Activated naive CD4-positive, alpha-beta T cell treated with anti-CD3 and anti-CD28 coated beads for 36 hours (primary cell): ENCODE measurements at places on chromosomes 3 and 15. TPM values are rescaled to one million over a fixed set of nuclear protein-coding genes. Genes with fewer than 3 reads are reported as not detected.

Gene SMCO1
- not detected for total RNA-seq

Gene CHD2
- total RNA-seq, result 185 TPM

Gene GANC
- 27.7 TPM for total RNA-seq

- H3K36me3 ChIP-seq, result no peaks in the 10 kb centered on the region
- DNase-seq, result no peak
- no peaks in the 10 kb centered on the region for H3K27me3 ChIP-seq
- no peak overlapping the region for H3K4me3 ChIP-seq
These were observed 35.7 kb downstream of the RBPMS2 start for GRCh38 chr15:64739577-64740143.

DNA sequence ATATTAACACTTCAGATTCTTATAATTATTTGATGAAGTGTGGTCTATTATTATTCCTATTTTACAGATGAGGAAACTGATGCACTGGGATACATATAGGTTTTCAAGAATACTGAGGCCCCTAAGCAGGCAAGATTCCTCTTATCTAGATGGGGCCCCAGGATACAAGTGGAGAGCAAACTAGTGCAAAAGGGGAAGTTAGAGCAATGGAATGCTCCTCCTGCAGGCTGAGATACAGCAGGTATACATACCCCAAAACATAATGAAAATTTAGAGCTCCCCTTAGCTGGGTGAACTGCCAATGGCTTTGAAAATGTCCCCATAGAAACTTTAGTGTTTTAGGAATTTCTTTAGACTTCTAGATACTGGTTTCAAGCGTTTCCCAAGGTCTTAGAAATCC lies 247.1 kb downstream of the CHST2 start:
- H3K27ac ChIP-seq, result no peak overlapping the region
- no peak for DNase-seq
- no peaks in the 10 kb centered on the region for H3K27me3 ChIP-seq
- no peaks in the 10 kb centered on the region for H3K36me3 ChIP-seq

GRCh38 chr3:130342821-130343661 lies 2.4 kb upstream of the COL6A5 start:
- H3K27me3 ChIP-seq, result peaks cover 21% of the 10 kb centered on the region
- H3K4me1 ChIP-seq, result peaks cover 3% of the 10 kb centered on the region
- DNase-seq, result no peak
- no peak overlapping the region for H3K4me3 ChIP-seq

DNA sequence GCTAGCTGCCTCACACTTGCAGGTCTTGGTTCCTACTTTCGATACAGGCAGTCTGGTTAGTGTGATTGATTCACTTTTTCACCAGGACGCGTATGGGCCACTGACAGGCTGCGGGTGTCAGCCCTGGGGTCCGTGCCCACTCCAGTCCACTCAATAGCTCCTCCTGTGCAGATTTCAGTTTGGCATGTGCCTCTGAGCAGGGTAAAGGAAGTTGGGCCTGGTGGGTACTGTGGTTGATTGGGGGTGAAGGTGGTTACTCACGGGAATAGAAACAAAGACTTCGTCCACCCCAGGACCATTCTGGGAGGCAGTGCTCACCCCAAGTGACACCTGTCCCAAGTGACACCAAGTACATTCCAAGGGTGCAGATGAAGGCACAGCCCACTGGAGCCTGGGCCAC lies 62.3 kb downstream of the EPHB1 start:
- peaks cover 3% of the 10 kb centered on the region for H3K27me3 ChIP-seq
- peaks cover 4% of the 10 kb centered on the region for H3K4me1 ChIP-seq
- no peak for DNase-seq
- no peak overlapping the region for H3K27ac ChIP-seq

DNA sequence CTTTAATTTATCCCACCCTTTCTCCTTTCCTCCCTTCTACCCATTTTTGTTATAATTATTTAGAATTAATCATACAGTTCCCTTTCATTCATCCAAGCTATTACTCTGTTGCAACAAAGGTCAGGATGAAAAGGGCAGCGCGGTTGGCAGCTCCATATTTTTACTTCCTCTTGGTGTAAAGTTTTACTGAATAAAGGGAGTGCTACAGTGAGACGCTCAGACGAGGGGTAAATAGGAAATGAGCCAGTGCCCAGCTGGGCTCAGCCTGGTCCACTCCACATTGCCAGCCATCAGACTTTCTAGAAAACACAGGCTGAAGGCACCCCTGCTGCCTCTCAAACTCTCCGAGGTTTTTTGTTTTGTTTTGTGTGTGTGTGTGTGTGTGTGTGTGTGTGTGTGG lies 21.9 kb upstream of the ZBTB38 start:
- no peak for DNase-seq
- no peaks in the 10 kb centered on the region for H3K36me3 ChIP-seq
- H3K4me3 ChIP-seq, result no peak overlapping the region
- H3K27ac ChIP-seq, result no peak overlapping the region

GRCh38 chr3:16378415-16378814 lies 113.4 kb downstream of the OXNAD1 start:
- DNase-seq, result no peak
- H3K27me3 ChIP-seq, result no peaks in the 10 kb centered on the region
- H3K36me3 ChIP-seq, result peaks cover 72% of the 10 kb centered on the region
- peaks cover 84% of the 10 kb centered on the region for H3K4me1 ChIP-seq
- H3K4me3 ChIP-seq, result no peak overlapping the region

GRCh38 chr3:31765871-31766270 lies 215.2 kb downstream of the OSBPL10 start:
- no peaks in the 10 kb centered on the region for H3K36me3 ChIP-seq
- peaks cover 21% of the 10 kb centered on the region for H3K4me1 ChIP-seq
- no peak for DNase-seq
- no peaks in the 10 kb centered on the region for H3K27me3 ChIP-seq

- H3K4me1 ChIP-seq, result peaks cover 66% of the 10 kb centered on the region
- H3K36me3 ChIP-seq, result no peaks in the 10 kb centered on the region
- peak; percentile 89 for DNase-seq
- H3K4me3 ChIP-seq, result no peak overlapping the region
- H3K27ac ChIP-seq, result no peak overlapping the region
These were observed 38.0 kb upstream of the XCR1 start for GRCh38 chr3:46065294-46065705.

- no peaks in the 10 kb centered on the region for H3K27me3 ChIP-seq
- no peak overlapping the region for H3K27ac ChIP-seq
- H3K4me1 ChIP-seq, result peaks cover 2% of the 10 kb centered on the region
- H3K36me3 ChIP-seq, result no peaks in the 10 kb centered on the region
These were observed 12.4 kb downstream of the CIB1 start for GRCh38 chr15:90221246-90221900.

DNA sequence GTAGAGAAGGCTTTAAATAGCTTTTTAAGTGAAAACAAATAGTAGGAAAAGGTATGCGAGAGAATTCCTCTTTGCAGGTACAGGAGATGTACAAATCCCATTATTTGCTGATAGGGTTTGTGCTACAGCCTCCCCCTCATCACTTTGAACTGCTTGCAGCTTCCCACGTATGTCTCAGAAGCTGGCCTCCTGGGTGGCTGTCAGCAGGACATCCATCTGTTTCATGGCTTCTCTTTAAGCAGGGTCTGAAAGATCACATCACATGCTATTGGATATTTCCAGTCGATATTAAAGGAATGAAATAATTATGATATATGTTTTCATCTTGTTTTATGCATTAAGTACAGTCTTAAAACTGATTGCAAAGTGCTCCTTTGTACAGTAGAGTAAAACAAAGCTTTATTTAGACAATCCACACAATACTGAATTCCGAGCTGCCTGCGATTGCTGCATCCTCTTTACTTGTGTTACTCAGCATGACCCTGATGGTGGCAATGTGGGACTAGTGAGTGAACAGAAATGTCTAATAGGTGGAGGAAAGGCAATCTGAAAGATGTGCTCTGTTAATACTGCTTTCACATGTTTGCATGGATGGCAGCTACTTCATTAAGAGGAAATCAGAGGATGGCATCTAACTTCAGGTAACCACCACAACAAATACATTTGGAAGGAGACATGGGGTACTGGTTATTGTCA lies 930.6 kb upstream of the SEMA6D start:
- H3K4me3 ChIP-seq, result no peak overlapping the region
- no peaks in the 10 kb centered on the region for H3K36me3 ChIP-seq
- H3K27me3 ChIP-seq, result no peaks in the 10 kb centered on the region
- H3K27ac ChIP-seq, result no peak overlapping the region
- H3K4me1 ChIP-seq, result no peaks in the 10 kb centered on the region

DNA sequence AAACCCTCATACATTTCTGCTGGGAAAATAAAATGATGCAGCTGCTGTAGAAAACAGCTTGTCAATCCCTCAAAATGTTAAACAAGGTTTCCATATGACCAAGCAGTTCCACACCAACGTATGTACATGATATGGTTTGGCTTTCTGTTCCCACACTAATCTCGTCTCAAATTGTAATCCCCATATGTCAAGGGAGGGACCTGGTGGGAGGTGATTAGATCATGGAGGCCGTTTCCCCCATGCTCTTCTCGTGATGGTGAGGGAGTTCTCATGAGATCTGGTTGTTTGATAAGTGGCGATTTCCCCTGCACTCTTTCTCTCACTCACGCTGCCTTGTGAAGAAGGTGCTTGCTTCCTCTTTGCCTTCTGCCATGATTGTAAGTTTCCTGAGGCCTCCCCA lies 100.6 kb upstream of the SLC24A5 start:
- DNase-seq, result no peak
- no peaks in the 10 kb centered on the region for H3K4me1 ChIP-seq
- H3K27me3 ChIP-seq, result no peaks in the 10 kb centered on the region
- H3K36me3 ChIP-seq, result no peaks in the 10 kb centered on the region
- no peak overlapping the region for H3K4me3 ChIP-seq
- no peak overlapping the region for H3K27ac ChIP-seq

GRCh38 chr3:36729204-36730056 lies 34.9 kb downstream of the DCLK3 start:
- H3K27me3 ChIP-seq, result peaks cover 7% of the 10 kb centered on the region
- no peaks in the 10 kb centered on the region for H3K36me3 ChIP-seq
- no peak overlapping the region for H3K27ac ChIP-seq

GRCh38 chr15:80712956-80713355 lies 17.8 kb downstream of the ABHD17C start:
- H3K36me3 ChIP-seq, result no peaks in the 10 kb centered on the region
- DNase-seq, result no peak
- no peaks in the 10 kb centered on the region for H3K27me3 ChIP-seq
- H3K4me3 ChIP-seq, result no peak overlapping the region
- peaks cover 15% of the 10 kb centered on the region for H3K4me1 ChIP-seq
- H3K27ac ChIP-seq, result no peak overlapping the region

DNA sequence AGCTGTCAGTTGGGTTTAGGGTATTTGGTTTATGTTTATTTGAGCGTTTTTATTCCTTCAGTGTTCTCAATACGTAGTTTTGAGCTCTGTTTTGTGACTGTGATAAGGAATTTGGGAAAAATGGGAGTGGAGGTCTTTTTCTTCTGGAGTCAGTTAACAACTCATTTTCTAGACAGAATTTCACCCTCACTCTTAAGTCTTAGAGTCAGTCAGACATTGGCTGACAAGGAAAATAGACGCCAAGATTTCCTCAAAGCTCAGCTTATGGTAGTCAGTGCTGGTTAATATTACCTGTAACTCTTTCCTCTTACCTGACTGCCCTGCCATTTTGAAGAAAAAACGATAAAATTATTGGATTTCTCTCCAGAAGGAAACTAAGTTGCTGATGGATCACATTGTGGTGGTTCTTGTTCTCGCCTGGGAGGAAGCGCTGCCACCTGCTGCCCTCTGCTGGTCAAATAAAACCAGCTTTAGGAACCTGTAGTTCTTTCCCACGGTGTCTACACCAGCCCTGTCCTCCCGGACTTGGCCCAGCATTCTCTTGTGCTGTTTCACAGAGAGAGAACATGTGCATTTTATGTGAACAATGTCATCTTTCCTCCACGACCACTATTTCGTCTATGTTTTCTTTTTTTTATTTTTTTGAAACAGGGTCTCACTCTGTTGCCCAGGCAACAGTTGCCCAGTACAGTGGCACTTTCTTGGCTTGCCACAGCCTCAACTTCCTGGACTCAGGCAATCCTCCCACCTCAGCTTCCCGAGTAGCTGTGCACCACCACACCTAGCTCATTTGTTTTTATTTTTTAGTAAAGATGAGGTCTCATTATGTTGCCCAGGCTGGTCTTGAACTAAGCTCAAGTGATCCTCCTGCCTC lies 41.4 kb upstream of the UMPS start:
- peaks cover 9% of the 10 kb centered on the region for H3K4me1 ChIP-seq
- no peaks in the 10 kb centered on the region for H3K36me3 ChIP-seq
- H3K27me3 ChIP-seq, result peaks cover 13% of the 10 kb centered on the region
- DNase-seq, result peak; percentile 89
- H3K27ac ChIP-seq, result no peak overlapping the region

GRCh38 chr3:172131746-172132145 lies 92.4 kb downstream of the FNDC3B start:
- H3K36me3 ChIP-seq, result peaks cover 5% of the 10 kb centered on the region
- DNase-seq, result no peak
- no peak overlapping the region for H3K4me3 ChIP-seq
- H3K4me1 ChIP-seq, result peaks cover 40% of the 10 kb centered on the region

- peaks cover 2% of the 10 kb centered on the region for H3K36me3 ChIP-seq
- H3K4me3 ChIP-seq, result no peak overlapping the region
- peaks cover 5% of the 10 kb centered on the region for H3K27me3 ChIP-seq
- DNase-seq, result no peak
- no peaks in the 10 kb centered on the region for H3K4me1 ChIP-seq
These were observed 12.4 kb upstream of the LTF start for GRCh38 chr3:46477145-46477544.

DNA sequence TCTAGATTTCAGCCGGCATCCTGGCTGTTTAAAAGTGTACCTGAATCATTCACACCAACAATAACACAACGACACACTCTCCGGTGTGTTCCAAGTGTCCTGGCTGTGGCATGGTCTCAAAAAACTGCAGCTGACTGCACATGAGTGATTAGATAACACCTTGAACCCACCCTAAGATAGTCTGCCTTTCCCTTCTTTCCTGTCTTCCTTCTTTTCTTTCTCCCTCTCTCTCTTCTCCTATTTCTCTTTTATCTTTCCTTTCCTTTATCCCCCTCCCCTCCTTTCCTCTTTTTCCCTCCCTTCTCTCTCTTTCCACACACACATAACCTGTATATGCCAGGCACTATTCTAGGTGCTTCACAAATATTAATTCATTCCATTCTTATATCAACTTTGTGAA lies 1.2 kb upstream of the FAH start:
- H3K4me3 ChIP-seq, result peak overlapping the region; percentile 69
- H3K4me1 ChIP-seq, result peaks cover 19% of the 10 kb centered on the region
- H3K27me3 ChIP-seq, result no peaks in the 10 kb centered on the region
- H3K27ac ChIP-seq, result no peak overlapping the region
- DNase-seq, result no peak
- peaks cover 4% of the 10 kb centered on the region for H3K36me3 ChIP-seq

- H3K4me1 ChIP-seq, result no peaks in the 10 kb centered on the region
- H3K4me3 ChIP-seq, result no peak overlapping the region
- H3K27me3 ChIP-seq, result no peaks in the 10 kb centered on the region
- DNase-seq, result no peak
- H3K27ac ChIP-seq, result no peak overlapping the region
- no peaks in the 10 kb centered on the region for H3K36me3 ChIP-seq
These were observed 710.1 kb upstream of the CBLB start for GRCh38 chr3:106578911-106579310.
